NCI-H1105 treated with DMSO at 0.1 percent for 48 hours (cell line): ENCODE measurements at places on chromosomes 16 and 17.

DNA sequence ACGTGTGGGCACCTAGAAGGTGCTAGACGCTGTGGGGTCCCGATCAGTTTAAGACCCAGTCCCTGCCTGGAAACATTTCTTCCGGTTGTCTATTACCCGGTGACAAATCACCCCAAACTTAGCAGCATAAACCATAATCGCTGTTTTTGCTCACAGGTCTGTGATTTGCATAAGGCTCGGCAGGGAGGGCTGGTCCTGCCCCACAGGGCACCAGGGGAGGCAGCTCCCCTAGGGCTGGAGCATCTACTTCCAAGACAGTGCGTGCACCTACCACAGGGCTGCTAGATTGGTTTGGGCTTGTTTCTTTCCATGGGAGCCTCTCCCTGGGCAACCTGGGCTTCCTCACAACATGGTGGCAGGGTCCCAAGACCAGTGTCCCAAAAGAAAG, 214.5 kb upstream of the CIBAR2 start:
- no peak for DNase-seq

GRCh38 chr17:47286198-47286914, 32.7 kb downstream of the ITGB3 start:
- no peak for DNase-seq

DNA sequence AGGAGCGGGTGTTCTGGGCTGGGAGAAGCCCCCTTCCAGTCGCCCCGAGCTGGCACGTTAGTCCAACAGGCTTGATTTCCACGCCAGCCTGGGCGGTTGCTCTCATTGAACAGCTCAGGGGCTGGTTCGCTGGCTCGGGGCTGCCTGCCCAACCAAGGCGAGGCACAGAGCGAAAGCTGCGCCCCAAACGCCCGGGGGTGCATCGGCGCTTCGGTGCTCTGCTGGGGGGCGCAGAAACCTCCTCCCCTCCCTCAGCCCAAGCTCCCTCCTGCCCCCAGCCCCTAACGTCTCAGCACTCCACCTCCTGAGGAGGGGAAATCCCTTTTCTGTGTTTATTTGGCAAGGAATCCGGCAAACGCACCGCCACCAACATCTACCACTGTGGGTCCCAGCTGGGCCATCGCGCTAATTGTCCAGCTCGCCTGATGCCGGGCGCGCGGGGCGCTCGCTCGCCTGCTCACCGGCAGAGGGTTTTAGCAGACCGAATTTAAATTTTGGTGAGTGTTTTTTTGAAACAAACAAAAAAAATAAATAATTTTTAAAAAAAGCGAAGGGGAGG, 29.5 kb upstream of the RBFOX1 start:
- DNase-seq = no peak

DNA sequence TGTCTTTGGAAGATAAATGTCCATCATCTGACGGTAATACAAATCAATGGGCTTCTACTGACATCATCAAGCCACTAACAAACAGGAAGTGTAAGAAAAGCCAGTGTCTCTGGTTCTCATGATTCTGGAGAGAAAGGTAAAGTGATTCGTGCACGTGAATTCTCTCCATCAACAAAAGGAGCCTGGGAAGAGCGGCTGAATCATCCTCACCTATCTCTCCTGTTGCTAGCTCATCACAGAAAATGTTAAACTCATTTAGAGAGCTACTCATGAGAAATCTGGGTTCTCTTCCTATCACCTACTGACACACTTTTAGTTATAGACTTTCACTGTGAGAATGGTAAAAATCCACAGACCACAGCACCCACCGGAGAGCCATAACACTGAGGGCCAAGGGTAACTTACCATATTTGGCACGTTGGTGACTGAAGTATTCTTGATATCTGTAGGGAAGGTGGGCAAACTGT, 70.3 kb downstream of the CREBBP start:
- DNase-seq = no peak

- DNase-seq = no peak
Measured at GRCh38 chr17:71966459-71967313, 154.1 kb upstream of the SOX9 start.

GRCh38 chr16:77986011-77986740, 36.2 kb upstream of the CLEC3A start:
- no peak for DNase-seq

DNA sequence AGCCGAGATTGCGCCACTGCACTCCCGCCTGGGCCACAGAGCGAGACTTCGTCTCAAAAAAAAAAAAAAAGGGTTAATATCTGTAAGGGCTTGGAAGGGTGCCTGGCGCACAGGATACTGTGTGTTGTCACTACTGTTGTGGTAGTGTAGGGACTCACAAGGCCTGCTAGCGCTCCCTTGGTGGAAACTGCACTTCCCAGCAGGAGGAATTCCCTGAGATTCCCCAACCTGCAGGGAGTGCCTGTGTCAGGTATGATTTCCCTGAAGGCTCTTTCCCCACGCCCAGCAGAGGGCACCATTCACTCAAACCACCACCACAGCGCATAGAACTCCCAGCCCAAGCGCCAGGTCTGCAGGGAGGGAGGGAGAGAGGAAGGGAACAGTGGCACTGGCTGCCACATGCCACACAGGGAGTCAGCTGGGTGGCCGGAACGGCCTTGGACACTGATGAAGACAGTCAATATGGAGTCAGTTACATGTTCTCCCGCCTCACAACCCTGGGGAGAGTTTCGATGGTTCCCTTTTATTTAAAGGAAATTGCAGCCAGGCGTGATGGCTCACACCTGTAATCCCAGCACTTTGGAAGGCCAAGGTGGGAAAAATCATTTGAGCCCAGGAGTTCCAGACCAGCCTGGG, 32.7 kb upstream of the CDH1 start:
- DNase-seq = peak; percentile 33

GRCh38 chr16:75116081-75116910, at the start of gene LDHD:
LDHD (minus strand) TSS chr16:75116780; CDS start chr16:75116720, 60 bp downstream.
- no peak for DNase-seq

DNA sequence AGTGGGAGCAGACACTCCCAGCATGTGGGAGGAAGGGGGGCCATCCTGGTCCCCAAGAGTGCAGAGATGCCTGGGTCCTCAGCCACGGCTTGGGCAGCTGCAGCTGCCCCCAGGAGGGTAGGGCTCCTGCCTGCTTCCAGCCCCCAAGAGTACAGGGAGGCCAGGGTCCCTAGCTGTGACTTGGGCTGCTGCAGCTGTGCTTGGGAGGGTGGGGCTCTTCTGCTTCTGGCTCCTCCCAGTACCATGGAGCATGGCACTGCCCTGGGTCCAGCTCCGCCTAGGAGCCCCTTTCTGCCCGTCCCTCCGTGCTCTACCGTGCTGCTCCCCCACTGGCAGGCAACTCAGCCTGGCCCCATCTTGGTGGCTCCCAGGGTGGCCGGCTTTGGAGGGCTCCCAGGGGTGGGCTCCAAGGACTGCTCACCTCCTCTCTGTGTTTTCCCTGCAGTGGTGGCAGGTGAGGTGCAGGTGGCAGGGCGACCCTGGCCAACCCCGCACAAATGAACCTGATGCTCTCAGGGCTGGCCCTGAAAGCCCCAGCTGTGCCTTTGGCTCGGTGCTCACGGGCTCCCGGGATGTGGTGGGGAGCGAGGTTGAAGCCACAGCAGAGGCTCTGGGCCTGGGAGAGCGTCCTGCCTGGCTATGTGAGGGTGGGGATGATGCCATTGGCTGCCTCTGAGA, 18.5 kb upstream of the USP22 start:
- no peak for DNase-seq

- DNase-seq = no peak
Measured at GRCh38 chr16:23795378-23795777, 40.4 kb upstream of the PRKCB start.

DNA sequence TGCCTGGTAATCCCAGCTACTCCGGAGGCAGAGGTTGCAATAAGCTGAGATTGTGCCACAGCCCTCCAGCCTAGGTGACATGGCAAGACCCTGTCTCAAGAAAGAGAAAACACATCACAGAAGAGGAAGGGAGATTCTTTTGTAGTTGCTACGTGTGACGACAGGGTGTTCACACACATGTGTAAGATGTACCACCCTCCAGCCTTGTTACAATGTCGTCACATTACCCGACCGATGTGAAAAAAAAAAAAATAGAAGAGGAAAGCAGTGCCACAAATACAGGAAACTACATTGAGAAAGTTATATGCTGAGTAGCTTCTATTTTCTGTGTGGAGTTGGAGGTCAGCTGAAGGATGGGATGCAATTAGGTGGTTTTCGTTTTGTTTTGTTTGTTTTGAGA, 56.0 kb downstream of the CLUH start:
- no peak for DNase-seq

DNA sequence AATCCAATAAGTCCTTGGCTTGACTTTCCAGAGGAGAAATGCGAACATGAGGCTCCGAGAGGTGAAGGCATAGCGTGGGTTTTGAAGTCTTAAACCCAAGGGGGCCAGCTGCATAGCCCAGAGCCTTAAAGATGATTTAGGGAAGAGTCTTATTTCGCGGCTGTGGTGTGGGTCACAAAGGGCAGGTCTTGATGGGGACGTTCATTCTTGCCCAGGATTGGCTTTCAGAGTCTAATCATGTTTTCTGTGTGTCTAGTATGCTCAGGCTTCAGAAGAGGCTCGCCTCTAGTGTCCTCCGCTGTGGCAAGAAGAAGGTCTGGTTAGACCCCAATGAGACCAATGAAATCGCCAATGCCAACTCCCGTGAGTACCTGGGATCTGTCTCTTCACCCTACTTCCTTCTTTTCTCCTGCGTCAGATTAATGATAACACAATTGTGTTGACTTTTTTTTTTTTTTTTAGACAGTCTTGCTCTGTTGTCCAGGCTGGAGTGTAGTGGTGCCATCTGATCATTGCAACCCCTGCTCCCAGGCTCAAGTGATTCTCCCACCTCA, 951 bp downstream of the RPL19 start:
- DNase-seq = no peak

GRCh38 chr17:59368218-59368857, 36.9 kb downstream of the YPEL2 start:
- DNase-seq = no peak

GRCh38 chr16:83400234-83400633, 407.5 kb upstream of the HSBP1 start:
- no peak for DNase-seq

GRCh38 chr17:15894258-15894657, 50.7 kb upstream of the ADORA2B start:
- no peak for DNase-seq

GRCh38 chr17:62705156-62705777, 77.8 kb downstream of the MRC2 start:
- DNase-seq = no peak

GRCh38 chr16:86249631-86250030, 260.7 kb upstream of the FOXF1 start:
- no peak for DNase-seq
